ENCODE measurements at places on chromosomes 3 and 15.

DNA sequence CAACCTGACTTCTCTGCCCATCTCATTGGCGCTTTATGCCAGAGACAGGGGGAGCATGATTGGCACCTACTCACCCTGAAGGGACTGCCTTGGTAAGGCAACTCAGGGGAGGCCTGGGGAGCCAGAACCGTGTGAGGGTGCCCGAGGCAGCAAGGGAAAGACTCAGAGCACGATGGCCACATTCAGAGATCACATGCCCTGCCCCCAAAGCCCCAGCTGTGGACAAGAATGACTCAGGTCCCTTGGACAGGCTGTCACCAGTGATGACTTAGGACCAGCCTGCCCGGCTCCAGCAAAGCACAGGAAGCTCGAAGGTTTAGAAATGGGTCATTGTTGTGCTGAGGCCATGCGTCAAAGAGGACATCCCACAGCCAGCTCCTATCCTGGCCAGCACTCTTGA, 49.1 kb upstream of the LIMD1 start:
- DNase-seq = no peak

DNA sequence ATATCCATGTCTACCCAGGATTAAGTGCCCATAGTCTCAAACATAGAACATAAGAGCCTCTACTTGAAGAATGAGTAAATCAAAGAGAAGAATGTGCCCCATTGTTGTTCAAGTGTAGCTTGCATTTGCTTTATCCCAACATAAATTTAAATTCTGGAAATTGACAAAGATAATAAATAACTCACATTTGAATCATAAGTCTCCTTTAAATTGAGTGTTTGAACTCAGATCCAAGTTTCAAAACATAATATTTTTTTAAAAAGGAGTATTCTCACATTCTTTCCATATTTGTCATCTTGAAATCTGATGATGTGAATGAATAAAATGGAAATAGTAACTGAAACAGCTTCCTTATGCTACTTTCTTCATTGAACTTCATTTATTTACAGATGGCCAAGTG, 135.2 kb downstream of the MECOM start:
- DNase-seq = no peak

- DNase-seq = no peak
Observed at GRCh38 chr3:140423146-140423545, 254.7 kb upstream of the TRIM42 start.

GRCh38 chr15:57548835-57549234, 42.9 kb upstream of the MYZAP start:
- no peak for DNase-seq

DNA sequence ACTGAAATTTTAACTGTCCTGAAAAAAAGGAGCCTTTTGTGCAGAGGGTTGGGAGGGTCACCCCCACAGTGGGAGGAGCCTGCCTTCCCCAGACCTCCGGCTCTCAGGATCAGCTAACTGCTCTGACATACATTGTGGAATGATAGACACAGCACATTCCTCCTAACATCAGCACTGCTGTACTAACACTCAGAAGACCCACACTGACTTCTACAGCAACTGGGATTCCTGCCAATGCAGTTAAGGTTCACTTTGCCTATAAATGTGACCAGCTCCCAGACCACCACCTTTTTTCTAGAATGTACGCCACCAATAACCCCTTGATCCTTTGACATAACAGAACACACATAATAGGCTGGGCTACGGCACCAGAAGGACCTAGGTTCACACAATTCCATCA, 3.2 kb downstream of the CPEB1 start:
- no peak for DNase-seq

DNA sequence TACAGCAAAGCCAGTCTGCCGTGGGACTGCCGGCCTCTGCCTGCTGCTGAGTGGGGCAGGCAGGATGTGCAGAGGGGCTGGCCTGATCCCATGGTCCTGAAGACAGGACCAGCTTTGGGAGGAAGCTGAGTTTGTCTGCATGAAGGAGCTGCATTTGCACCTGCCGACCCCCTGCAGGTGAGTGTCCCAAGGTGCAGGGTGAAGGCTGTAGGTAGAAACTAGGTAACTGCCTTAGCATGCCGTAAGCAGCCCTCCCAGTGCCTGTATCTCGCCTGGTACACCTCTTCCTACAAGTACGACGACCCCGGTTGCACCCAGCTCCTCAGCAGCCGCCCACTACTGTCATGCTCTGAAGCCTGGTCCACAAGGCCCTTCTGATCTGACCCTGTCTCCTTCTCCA, 34.9 kb downstream of the AMOTL2 start:
- DNase-seq = no peak

- DNase-seq = no peak
Observed at GRCh38 chr15:94494732-94495131, 263.4 kb downstream of the MCTP2 start.

GRCh38 chr3:58388550-58389091, 45.0 kb downstream of the PDHB start:
- no peak for DNase-seq

GRCh38 chr3:25427563-25427941, 511 bp upstream of the RARB start:
- no peak for DNase-seq

- no peak for DNase-seq
Observed at GRCh38 chr15:70795311-70795665, 31.9 kb upstream of the UACA start.

DNA sequence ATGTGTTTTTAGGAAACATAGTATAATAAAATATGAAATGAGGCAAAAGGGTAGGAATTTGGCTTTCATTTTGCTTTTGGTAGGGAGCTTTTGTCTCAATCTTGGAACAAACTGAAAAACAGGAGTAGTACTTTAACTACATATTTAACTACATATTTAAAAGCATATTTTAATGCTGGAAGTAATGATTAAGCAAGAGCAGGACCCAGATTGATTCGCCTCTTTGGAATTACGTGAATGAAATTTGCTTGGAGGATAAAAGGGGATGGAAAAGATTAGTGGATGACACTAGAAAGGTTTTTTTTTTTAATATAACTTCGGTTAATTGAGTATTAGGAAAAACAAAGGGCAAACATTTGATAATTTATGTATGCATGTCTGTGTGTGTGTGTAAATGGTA, 11.2 kb upstream of the TMEM212 start:
- DNase-seq = no peak

- DNase-seq = no peak
Observed at GRCh38 chr15:69524296-69524695, 71.7 kb downstream of the RPLP1 start.

DNA sequence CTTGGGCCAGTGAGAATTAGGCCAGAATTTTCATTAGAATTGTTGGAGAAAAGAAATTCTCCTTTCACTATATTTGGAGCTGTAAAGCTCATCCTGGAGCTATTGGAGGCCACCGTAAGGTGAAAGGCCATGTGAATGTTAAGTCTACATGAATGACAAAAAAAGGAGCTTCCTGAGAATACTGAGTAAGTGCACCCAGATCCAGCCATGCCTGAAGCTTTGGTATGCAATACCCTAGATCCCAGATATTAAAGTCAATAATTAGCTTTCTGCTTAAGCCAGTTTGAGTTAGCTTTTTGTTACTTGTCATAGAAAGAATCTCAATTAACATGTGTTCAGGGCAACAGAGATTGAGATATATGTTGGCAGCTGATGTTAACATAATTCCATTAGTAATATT, 172.4 kb downstream of the NR1D2 start:
- DNase-seq = no peak

GRCh38 chr15:69340243-69340900, 41.7 kb downstream of the PAQR5 start:
- DNase-seq = no peak

DNA sequence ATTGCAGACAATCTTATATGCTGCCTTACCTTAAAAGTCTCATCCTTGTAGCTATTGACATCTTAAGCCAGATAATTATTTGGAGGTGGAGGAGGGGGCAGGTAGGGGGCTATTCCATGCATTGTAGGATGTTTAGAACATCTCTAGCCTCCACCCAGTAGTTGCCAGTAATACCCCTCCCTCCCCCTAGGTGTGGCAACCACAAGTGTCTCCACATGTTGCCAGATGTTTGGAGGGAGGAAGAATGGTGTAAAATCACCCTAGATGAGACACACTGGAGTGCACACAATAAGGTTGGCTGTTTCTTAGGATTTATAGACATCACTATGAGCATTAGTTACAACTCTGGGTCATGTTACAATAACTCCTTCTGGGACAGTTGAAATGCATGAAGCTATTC, 27.4 kb downstream of the GORASP1 start:
- DNase-seq = no peak

GRCh38 chr3:172270557-172271166, 177.6 kb downstream of the GHSR start:
- no peak for DNase-seq

- DNase-seq = no peak
Observed at GRCh38 chr3:35071772-35072171, 567.6 kb upstream of the ARPP21 start.

- DNase-seq = no peak
Observed at GRCh38 chr3:182829761-182830405, 36.6 kb downstream of the ATP11B start.

- DNase-seq = no peak
Observed at GRCh38 chr3:57060089-57060821, at the start of gene SPATA12. SPATA12 (plus strand) TSS chr3:57060664; CDS start chr3:57073695, 13,031 bp downstream.

GRCh38 chr3:127025456-127025855, 42.5 kb downstream of the PLXNA1 start:
- no peak for DNase-seq

DNA sequence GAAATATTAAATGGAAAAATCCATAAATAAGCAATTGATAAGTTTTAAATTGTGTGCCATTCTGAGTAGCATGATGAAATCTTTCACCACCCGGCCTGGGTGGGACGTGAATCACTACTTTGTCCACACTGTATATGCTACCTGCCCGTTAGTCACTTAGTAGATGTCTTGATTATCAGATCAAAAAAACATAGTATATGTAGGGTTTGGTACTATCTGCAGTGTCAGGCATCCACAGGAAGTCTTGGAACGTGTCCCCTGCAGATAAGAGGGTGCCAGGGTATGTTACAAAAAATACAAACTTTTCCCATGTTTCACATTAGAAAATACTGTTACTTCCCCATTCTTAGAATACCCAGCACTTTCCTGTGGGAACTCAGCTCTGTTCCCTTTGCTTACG, 35.2 kb downstream of the FAM81A start:
- DNase-seq = no peak

GRCh38 chr3:183485093-183485492, 56.7 kb upstream of the MCF2L2 start:
- no peak for DNase-seq

- DNase-seq = no peak
Observed at GRCh38 chr3:163951397-163951987, 1126.8 kb downstream of the SI start.

GRCh38 chr15:65192016-65192415, 6.9 kb upstream of the CLPX start:
- no peak for DNase-seq

- DNase-seq = no peak
Observed at GRCh38 chr3:173789530-173790162, 392.1 kb downstream of the NLGN1 start.

- DNase-seq = no peak
Observed at GRCh38 chr3:18295171-18295920, 129.8 kb downstream of the SATB1 start.

GRCh38 chr3:192482809-192483208, 244.5 kb downstream of the FGF12 start:
- DNase-seq = no peak

Data from stimulated activated CD4-positive, alpha-beta T cell treated with anti-CD3 and anti-CD28 coated beads, TNF-alpha, amount 100 ng/mL, for 1 hour (primary cell).